ENCODE measurements at places on chromosomes 11 and 22.

- DNase-seq = peak; percentile 96
Measured at GRCh38 chr11:7020183-7020917, at the start of the genes NLRP14 and ZNF214. Gene NLRP14 (plus strand): TSS chr11:7020479. CDS start chr11:7038587, 18,108 bp downstream. Gene ZNF214 (minus strand): TSS chr11:7020346. CDS start chr11:7002835, 17,511 bp downstream.

GRCh38 chr11:32366666-32367065, 68.7 kb downstream of the WT1 start:
- DNase-seq = no peak

GRCh38 chr11:7638710-7639642, 34.3 kb downstream of the CYB5R2 start:
- no peak for DNase-seq

DNA sequence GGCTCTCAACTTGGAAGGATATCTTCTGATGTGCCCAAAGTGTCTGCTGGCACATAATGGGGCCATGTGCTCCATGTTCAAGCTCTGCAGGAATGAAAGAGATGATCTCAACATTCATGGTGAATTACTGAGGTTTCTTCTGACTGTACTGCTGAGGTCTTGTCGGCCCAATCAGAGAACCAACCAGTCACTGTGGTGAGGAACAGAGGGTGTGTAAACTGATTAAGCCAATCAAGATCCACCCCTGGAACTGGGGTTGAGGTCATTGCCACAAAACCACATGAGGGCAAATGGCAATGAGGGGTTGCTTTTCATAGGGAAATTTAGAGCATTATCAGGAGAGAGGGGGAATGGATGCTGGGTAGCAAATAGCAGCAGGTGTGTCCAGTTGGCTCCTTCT, 152.3 kb upstream of the RAG2 start:
- DNase-seq = no peak

DNA sequence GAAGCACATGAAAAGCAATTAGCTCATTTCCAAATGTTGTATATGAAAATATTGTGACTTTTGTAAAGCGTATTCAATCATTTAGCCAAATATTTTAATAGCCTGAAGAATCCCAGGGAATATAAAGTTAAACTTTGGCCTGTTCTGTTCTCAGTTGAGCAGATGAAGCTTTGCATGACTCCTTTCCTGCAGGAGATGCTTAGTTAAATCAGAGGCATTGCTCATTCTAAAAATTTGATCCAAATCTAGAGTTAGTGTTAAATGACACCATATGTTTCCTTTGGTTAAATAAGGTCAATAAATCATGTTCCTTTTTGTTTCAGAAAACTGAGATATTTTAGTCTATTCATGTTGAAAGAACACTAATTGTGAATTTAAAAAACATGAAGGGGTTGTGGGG, 51.2 kb upstream of the BIRC3 start:
- DNase-seq = no peak

DNA sequence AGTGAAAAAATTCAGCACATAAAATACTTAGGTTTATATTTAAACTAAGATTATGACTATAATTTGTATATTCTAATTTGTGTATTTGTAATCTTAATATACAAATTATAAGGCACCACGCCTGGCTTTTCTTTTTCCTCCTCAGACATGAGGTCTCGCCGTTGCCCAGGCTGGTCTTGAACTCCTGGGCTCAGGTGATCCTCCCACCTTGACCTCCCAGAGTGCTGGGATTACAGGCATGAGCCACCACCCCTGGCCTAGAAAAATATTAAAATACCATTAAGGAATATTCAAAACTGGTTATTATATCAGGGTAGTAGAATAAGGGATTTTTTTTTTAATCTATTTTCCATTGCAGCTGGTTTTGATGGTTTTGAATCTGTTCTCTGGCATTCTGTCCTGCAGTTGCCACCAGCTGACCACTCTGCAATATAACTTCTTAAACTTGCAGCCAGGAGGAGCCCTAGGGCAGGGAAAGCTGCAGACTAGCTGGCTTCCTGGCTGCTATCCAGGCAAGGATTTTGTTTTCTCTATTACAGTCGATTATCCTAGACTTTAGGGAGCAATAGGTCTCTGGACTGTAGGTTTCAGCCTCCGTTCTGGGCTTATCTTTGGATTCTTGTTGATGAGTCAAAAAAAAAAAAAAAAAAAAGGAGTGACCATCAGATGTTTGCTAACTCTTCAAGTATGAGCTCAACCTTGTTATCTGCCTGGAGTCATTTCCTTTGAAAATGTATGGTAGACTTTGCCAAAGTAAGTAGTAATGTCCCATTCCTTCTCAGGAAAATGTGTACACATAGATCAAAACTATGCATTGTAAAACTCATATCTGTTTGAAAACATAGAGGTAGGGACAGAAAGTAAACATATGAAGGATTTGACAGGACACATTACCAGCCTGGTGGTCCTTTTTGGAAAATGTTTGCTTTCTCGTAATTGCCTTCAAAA, 13.2 kb downstream of the POLA2 start:
- peak; percentile 73 for DNase-seq

- no peak for DNase-seq
Measured at GRCh38 chr11:12019337-12019736, 10.9 kb upstream of the DKK3 start.

GRCh38 chr11:116981266-116981885, 116.9 kb downstream of the SIK3 start:
- DNase-seq = no peak

GRCh38 chr11:47724041-47724729, 9.0 kb upstream of the AGBL2 start:
- peak; percentile 12 for DNase-seq

GRCh38 chr11:121631456-121631855, 178.7 kb upstream of the SORL1-AS1 start:
- no peak for DNase-seq

- no peak for DNase-seq
Measured at GRCh38 chr11:34277171-34277570, 80.6 kb downstream of the ABTB2 start.

DNA sequence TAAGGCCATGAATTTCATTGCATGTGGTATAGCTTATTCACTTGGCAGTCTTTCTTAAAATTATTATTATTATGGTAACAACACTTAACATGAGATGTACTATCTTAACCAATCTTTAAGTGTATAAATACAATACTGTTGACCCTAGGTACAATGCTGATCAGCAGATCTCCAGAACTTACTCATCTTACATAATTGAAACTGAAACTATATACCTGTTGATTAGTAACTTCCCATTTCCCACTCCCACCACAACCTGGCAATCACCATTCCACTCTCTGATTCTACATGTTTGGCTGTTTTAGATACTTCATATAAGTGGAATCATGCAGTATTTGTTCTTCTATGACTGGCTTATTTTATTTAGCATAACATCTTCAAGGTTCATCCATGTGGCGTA, 150.2 kb upstream of the POU2AF2 start:
- no peak for DNase-seq

GRCh38 chr22:45598596-45599217, 72.9 kb upstream of the ATXN10 start:
- no peak for DNase-seq

GRCh38 chr11:70510571-70510970, 112.2 kb downstream of the CTTN start:
- no peak for DNase-seq

- peak; percentile 74 for DNase-seq
Measured at GRCh38 chr11:46120346-46121300, 631 bp downstream of the PHF21A start.

DNA sequence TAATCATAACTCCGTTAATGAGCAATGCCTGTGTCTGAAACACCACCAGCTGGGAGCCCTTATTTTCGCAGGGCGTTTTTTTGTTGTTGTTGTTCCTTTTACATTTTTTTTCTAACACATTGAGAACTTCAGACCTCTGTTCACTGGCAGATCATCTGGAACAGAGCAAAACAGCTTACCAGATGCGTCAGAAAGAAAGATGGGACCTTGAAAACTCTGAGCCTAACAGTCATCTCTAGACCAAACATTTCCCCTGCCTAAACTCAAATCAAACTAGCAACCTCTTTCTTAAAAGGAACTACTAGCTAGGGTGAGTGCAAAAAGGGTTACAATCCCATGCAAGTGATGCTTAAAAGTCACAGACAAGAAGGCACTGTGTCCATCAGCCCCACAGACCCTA, 93.2 kb downstream of the PLEKHA7 start:
- no peak for DNase-seq

DNA sequence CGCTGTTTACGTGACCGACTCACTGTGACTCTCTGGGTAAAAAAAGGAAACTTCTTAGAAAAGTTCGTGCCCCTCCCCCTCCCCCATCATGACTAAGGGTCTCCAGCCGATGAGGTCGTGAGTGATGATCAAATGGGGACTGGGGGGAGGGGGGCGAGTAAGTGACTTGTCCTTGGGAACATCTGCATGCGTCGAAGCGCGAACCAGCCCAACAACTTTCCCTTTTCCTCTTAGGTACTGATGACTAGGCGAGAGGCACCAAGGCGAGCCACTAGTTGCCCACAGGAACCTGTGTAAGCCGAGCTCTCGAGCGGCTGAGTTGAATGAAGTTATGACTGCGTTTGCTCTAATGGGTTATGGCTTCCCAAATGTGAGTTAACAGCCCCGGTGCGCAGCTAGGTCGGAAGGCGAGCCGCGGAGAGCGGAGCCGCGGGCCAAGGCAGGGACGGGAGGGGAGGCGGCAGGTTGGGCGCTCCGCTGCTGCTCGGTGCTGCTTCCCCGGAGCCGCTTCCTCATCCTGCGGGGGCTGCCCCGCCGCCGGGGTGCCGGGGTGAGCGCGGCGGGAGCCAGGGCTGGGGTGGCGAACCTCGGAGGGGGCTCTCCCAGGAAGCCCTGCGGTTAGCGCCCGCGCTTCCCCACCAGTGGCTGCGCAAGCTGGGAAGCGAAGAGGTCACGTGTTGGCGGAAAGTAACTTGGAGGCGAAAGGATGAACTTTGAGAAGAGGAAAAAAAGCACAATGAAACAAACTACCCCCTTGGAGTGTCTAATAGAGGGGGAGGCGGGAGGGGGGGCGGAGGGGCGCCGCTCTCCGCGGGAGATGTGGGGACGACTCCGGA, 22.1 kb upstream of the BDNF start:
- DNase-seq = peak; percentile 55

DNA sequence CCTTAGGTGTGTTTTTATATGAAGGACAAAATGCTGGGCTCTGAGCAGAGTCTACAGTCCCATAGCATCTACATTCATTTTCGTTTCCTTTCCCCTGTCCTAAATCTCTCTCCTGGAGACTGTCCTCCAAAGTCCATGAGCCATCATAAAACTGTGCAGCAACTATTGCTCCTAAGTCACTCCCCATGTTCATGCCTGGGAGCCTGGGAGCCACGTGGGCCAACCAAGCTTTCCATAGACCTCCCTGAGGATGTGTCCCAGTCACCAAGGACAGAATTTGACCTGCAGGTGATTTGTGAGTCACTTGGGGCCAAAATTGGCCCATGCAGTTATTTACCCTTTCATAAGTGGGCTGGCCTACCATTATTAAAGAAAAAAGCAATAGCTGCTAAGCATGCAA, 28.7 kb downstream of the EHF start:
- DNase-seq = no peak

- no peak for DNase-seq
Measured at GRCh38 chr11:111540114-111540936, at the start of gene LAYN. Gene LAYN (plus strand): TSS chr11:111540720. CDS start chr11:111540844, 124 bp downstream.

DNA sequence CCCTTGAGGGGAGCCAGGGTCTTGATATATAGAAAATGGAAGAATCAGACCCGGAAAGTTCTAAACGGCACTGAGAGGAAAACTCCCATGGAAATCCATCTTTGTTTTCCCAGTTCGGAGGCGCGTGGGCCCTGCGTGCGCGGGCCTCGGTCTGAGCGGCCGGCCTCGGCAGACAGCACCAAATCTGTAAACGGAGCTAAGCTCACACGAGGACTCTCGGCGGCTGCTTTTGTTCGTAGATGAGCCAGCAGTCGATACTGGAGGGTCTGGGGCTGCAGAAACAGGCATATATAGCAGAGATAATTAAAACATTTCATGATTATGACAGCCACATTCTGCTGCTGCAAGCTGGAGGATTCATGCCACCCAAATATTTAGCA, 68.5 kb upstream of the PPARA start:
- DNase-seq = no peak

- no peak for DNase-seq
Measured at GRCh38 chr22:19843857-19844376, 10.8 kb downstream of the GNB1L start.

DNA sequence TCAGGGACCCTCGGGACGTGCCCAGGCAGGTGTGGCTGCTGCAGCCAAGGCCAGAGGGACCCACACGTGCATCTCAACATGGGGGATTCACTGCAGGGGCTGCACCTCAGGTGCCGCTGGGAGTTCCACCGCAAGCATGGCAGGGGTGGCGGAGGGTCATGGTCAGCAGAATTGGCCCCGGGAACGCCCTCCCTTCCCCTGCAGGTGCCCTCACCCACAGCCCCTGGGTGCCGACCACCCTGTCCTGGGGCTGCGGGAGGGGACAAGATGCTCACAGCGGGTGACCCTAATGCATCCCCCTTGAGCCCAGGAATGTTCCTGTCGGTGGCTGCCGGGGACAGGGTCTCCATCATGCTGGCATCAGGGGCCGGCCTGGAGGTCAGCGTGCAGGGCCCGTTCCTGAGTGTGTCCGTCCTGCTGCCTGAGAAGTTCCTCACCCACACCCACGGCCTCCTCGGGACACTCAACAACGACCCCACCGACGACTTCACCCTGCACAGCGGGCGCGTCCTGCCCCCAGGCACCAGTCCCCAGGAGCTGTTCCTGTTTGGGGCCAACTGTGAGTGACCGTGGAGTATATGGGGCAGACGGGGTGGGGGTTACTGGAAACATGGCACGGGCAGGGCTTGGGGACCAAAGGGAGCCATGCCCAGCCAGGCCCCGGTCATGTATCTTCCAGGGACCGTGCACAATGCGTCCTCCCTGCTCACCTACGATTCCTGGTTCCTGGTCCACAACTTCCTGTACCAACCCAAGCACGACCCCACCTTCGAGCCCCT, 5.8 kb downstream of the SUSD2 start:
- DNase-seq = no peak

- no peak for DNase-seq
Measured at GRCh38 chr11:26193694-26194365, 138.1 kb upstream of the ANO3 start.

DNA sequence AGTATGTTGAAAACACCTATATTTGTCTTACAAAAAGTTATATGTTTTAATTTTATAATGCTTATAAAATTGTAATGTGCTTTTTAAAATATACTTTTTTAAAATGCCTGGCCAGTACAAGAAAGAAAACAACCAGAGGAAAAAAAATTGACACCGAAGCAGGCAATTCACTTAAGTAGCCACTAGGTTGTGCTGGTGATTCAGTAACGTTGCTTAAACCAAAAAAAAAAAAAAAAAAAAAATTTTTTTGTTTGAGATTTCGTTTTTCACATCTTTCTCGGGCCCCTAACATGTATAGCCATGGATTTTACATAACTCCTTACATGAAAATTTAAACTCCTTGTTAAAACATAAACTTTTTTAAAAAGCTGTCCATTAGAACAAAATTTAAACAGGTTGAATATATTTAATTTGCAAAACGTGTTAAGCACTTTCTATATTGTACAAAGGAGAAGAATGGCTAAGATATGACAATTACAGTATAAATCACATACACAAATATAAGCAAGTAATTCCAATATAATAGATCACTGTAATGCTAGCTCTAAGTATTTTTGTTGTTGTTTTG, 9.2 kb downstream of the OR8B4 start:
- peak; percentile 12 for DNase-seq

- DNase-seq = no peak
Measured at GRCh38 chr11:3090096-3090901, 33.1 kb upstream of the CARS1 start.
